ENCODE measurements at places on chromosomes 7 and 10.
A peak's percentile ranks its signal among the peaks of the same experiment; 100 is the strongest.

DNA sequence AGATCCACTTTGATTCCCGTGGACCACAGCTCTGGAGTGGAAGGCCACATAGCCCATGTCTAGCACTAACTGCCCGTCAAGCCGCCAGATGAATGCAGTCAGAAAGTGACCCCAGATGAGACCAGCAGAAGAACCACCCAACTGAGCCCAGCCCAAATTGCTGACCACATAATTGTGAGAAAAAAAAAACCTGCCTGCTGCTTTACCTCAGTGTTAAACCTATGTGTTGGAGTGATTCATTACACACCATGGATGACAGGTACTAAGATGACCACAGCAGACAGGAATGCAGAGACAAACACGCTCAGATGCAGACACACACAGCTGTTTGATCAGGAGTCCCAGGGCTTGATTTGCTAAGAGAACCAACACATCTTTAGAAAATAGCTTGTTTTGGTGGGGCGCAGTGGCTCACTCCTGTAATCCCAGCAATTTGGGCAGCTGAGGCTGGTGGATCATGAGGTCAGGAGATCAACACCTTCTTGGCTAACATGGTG is 168.1 kb upstream of the PPP2R2D start:
- no peak for DNase-seq

- DNase-seq, result no peak
Observed at GRCh38 chr7:121261207-121261884, 67.5 kb upstream of the WNT16 start.

DNA sequence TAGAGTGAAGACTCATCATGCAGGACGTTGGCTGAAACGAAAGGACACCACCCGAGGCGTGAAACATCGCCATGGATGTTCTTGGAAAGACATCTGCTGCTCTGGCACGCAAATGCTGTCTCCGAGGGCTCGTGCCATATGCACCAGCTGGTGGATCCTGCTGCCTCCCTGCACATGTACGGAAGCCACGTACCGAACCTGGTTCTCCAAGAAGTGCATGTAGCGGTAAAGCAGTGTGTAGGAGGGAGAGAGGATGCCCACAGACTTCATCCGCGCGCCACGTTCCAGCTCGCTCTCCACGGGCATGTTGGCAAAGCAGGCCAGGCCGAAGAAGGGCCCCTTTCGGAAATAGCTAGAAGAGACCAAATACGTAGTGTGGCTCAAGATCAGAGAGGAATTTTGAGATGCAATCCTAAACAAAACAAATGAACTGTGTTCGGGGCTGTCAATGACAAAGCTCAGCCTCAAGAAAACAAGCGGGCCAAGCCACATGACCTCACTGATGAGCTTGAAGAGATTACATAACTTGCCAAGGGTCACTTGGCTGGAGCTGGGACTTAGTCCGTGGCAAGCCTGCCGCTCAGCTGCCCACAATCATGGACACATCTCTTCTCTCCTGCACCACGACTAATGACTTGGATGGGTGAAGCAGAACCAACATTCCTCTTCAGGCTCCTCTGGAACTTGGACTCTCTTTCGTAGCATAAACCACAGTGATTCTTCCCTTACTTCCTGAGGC is 16.5 kb downstream of the DENND11 start:
- DNase-seq, result no peak

DNA sequence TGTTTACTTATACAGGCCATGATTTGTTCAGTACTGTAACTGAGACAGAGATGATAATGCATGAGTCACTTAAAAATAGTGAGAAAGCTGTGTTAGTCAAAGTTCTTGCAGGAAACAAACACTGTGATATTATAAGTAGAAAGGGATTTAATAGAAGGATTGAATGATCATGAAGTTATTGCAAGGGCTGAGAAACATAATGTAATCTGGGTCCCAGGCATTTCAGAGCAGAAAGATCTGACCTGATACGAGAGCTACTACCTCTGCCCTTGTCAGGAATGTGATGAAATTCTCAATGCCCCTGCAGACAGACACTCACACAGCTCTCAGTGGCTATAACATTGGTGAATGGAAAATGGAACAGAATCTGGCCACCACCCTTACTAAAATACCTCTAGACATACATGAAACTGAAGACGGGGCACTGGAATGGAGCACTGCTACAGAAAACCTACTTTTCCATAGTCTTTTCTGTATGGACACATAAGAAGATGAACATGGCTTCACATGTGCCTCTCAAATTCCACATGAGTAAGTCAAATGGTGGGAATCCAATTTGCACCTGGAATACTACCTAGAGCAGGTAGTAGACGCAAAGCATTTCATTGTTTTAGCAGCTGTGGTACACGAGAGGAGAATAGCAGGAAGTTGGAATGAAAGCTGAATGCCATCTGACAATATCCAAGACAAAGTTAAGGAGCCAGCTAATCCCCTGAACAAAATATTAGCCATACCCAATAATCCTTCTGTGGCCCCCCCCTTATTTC is 19.1 kb upstream of the VWDE start:
- no peak for DNase-seq

GRCh38 chr7:17600340-17600752 is 301.9 kb downstream of the AHR start:
- peak; percentile 14 for DNase-seq

GRCh38 chr7:11155883-11156282 is 182.2 kb downstream of the PHF14 start:
- no peak for DNase-seq

DNA sequence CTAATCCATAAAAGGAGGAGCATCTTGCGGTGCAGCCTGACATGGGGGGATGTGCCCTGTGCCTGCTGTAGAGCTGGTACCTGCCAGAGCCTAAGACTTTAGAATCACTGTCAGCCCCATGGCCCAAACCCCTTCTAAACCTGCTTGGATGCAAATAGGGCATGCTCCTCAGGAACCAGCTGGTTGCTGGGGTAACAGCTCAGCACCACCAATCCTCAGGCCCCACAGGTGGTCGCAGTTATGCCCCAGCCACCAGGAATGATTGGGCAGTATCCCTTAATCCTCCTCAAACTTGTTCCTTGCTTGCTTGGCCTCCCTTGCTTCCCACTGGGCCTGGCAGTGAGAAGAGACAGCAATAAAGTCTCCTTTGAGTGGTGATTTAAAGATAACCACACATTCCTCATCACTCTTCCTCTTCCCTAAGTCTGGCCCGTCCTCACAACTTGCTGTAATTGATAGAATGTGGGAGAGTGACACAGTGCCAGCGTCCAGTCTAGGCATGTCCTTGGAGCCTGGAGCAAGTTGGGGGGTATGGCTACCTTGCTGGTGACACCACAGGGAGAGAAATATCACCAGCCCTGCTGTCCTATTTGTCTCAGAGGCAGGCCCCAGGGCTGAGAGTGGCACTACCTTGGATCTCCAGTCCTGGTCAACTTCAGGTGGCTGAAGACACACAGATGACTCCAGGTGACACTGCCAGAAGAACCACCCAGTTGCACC is 43.0 kb downstream of the VSTM4 start:
- no peak for DNase-seq

GRCh38 chr7:81707196-81707595 is 62.7 kb downstream of the HGF start:
- no peak for DNase-seq

DNA sequence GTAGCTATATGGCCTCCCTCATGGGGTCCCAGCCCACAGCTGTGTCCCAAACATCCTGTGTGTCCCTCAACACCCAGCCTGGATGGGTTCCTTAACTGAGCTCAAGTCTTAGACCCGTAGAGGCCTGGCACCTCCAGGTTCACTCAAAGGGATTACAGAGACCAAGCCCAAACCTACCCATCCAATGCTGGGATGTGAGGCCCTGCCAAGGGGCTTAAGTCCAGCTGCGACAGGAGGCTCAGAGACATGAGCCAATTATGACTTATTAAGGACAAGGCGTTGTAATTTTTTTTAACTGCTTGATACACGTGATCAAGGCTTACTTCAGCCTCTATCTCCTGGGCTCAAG is 105.6 kb upstream of the RET start:
- DNase-seq, result no peak

- DNase-seq, result no peak
Observed at GRCh38 chr10:71145352-71145945, 66.9 kb upstream of the UNC5B start.

DNA sequence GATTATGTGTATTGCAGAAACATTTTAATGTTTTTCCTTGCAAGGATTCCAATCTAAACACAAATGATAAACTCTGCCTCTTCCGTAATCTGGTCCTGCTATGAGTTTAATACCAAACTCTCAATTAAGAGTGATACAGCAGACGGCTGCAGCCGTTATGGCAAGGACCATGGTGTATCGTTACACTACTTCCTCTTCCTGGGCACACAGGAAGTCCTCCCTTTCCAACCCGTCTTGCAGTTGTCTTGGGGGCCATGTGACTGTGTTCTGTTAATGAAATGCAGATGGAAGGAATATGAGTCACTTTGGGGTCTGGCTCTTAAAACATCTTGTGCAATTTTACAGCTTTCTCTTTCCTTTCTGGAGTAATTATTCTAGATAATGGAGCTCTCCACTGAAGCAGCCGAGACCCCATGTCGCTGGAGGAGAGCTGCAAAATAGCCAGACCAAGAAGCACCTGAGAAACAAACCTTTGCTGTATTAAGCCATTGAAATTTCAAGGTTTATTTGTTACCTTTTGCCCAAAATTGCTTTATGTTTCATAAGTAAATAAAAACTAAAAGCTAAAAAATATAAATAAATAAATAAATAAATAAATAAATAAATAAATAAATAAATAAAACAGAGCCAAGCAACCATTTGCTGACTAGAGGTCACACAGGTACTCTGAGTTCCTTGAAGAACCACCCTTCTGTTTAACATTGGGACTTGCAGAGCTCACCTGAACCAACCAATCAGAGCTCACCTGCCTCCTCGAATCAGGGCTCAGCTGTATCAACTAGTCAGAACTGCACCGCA is 74.7 kb downstream of the FRMPD2 start:
- peak; percentile 72 for DNase-seq

DNA sequence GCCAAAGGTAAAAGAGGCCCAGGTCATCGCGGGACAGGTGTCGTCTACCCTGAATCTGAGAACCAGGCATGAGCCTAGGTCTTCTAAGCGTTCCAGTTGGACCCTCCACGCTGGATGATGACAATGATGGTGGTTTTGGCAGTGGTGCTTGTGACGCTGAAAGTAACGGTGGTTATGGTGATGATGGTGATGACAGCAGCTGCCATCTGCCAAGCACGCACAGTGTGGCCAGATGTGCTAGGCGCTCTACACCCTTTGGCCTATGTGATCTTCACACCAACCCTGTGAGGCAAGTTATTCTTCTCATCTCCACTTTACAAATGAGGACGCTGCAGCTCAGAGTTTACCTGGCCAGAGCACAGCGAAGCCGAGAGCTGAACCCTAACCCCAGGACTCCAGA is 93.9 kb downstream of the FAM53B start:
- no peak for DNase-seq

DNA sequence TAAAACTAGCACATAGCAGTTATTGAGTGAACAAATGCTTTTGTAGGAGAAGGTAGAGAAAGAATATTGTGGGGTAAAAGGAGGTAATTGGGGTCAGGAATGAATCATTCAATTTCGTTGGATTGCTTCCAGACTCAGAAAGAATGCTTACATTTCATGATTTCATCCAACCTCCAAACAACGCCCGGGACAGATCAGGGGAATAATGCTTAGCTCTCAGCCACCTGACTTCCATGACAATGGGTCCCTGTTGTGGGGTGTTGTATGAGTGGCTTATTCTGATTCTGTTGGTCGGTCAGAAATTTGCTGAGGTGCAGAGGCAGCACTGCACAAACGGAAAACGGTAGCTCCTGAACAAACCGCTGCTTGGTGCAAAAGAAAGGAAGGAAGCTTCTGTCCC is 24.0 kb upstream of the INPP5F start:
- no peak for DNase-seq

GRCh38 chr10:30831426-30831825 is 200.2 kb downstream of the ZNF438 start:
- no peak for DNase-seq

DNA sequence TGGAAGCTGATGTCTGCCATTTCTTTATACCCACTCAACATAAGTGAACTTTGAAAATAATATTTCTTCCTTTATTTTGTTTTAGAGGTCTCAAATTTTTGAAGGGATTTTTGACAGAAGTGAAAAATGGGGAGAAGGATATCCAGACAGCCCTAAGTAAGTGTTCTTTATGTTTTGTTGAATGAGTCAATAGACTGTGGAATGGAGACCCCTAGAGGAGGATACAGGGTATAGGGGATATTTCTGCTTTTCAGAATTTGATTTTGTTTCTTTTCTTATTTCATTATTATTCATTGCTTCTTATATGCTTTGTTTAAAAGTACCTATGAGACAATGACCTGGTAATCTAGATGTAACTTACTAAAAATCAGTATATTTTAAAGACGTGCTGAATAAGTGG is 34.4 kb downstream of the PLEKHA8 start:
- DNase-seq, result no peak

DNA sequence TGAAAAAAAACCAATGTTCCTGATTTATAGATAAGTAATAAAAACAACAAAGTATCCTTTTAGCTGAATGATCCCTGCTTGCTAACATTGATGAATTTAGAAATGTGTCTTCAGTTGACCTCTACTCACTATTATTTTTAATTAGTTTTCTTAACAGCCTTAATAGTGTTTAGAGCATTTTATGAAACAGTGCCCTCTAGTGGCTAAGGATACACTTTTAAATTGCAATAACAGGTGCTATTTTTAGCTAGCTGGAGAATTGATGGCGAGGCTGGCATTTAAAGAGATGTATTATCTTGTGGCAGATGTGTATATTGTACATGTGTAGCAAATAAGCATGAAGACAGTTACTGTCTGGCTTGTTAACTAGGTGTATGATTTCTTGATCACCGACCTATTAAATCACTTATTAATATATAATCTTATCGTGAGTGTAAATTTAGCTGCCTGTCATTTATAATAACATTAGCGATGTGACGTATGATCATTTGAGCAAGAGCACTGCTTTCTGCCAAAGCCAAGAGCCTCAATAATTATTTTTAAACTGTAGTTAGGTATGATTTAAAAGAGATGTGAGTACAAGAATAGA is 451.9 kb downstream of the DPP6 start:
- DNase-seq, result peak; percentile 17

GRCh38 chr10:44258019-44258418 is 126.9 kb downstream of the CXCL12 start:
- DNase-seq, result no peak

- peak; percentile 63 for DNase-seq
Observed at GRCh38 chr10:26881600-26882331, 21.0 kb upstream of the ABI1 start.

DNA sequence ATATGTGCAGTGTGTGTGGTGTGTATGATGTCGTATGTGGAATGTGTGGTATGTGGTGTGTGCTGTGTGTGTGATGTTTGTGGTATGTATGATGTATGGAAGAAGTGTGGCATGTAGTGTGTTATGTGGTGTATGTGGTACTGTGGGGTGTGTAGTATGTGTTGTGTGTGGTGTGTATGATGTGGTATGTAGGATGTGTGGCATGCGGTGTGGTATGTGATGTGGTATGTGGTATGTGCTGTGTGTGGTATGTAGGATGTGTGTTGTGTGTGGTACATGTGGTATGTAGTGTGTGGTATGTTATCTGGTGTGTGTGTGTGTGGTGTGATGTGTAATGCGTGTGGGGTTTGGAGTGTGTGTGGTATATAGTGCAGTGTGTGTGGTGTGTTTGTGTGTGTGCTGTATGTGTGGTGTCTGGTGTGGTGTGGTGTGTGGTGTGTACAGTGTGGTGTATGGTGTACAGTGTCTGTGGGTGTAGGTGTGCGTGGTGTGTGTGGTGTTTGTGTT is 129.6 kb downstream of the ATP6V0E2 start:
- DNase-seq, result no peak

- no peak for DNase-seq
Observed at GRCh38 chr7:139441961-139442360, 41.5 kb downstream of the KLRG2 start.

GRCh38 chr10:119135513-119135881 is 30.0 kb downstream of the SFXN4 start:
- DNase-seq, result peak; percentile 92

- no peak for DNase-seq
Observed at GRCh38 chr7:44105832-44106231, 1.7 kb downstream of the AEBP1 start.
